Glutamatergic neuron (in vitro differentiated cells): ENCODE measurements at places on chromosomes 5 and 9.
A peak's percentile ranks its signal among the peaks of the same experiment; 100 is the strongest.

GRCh38 chr9:96654450-96655197, 493 bp downstream of the PRXL2C start:
- peak; percentile 69 for DNase-seq
- H3K36me3 ChIP-seq: no peaks in the 10 kb centered on the region
- no peaks in the 10 kb centered on the region for H3K27me3 ChIP-seq
- peak overlapping the region; percentile 86 for H3K4me3 ChIP-seq
- peak overlapping the region; percentile 72 for H3K27ac ChIP-seq

- no peak overlapping the region for H3K4me3 ChIP-seq
- no peak overlapping the region for H3K27ac ChIP-seq
- H3K4me1 ChIP-seq: peaks cover 7% of the 10 kb centered on the region
- H3K36me3 ChIP-seq: no peaks in the 10 kb centered on the region
Measured at GRCh38 chr5:133292300-133292699, 240.5 kb downstream of the HSPA4 start.

DNA sequence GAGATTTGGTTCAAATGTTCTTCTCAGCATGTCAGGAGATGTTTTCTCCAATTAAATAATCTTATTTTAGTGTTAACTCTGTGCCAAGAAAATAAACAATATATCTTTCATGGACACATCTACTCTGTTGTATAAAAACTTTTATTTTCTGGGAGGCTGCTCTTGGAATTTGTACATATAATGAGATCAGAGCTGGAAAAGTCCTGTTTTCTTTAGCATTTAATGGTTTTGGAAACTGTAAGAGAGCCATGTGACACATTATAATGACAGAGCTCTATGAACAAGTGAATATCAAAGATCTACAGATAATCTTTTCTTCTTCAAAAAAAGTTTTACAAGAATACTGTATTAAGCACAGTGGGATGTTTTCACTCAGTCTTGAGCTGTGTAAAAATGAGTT, 48.8 kb downstream of the FOXD1 start:
- no peaks in the 10 kb centered on the region for H3K4me1 ChIP-seq
- H3K27me3 ChIP-seq: no peaks in the 10 kb centered on the region
- no peak overlapping the region for H3K4me3 ChIP-seq
- H3K36me3 ChIP-seq: no peaks in the 10 kb centered on the region
- no peak overlapping the region for H3K27ac ChIP-seq

GRCh38 chr5:148511810-148512347, 128.1 kb downstream of the FBXO38 start:
- H3K4me3 ChIP-seq: no peak overlapping the region
- H3K36me3 ChIP-seq: no peaks in the 10 kb centered on the region
- H3K4me1 ChIP-seq: no peaks in the 10 kb centered on the region
- H3K27ac ChIP-seq: no peak overlapping the region
- DNase-seq: no peak

DNA sequence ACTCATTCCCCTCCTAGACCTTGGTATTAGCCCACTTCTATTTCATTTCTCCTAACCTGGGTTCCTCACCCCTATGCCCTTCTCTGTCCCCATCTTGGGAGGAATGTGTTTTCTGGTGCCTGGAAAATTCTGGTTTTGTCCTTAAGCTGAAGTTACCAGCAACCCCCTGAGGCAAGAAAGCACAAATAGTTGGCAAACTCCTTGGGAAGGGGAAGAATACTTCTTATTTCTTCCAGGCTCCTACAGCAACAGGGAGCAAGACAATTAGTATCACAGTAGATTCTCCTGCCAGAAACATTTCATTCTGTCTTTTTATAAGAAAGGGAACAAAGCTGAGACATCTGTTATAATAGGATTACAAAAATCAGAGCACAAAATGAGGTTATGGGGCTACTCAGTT, 142.5 kb downstream of the SNCAIP start:
- no peaks in the 10 kb centered on the region for H3K36me3 ChIP-seq
- no peak overlapping the region for H3K27ac ChIP-seq
- DNase-seq: no peak
- no peak overlapping the region for H3K4me3 ChIP-seq
- H3K4me1 ChIP-seq: no peaks in the 10 kb centered on the region
- H3K27me3 ChIP-seq: peaks cover 2% of the 10 kb centered on the region

- no peaks in the 10 kb centered on the region for H3K36me3 ChIP-seq
- H3K27ac ChIP-seq: no peak overlapping the region
- no peak for DNase-seq
- H3K27me3 ChIP-seq: no peaks in the 10 kb centered on the region
- no peak overlapping the region for H3K4me3 ChIP-seq
Measured at GRCh38 chr5:171371326-171371725, 16.3 kb upstream of the NPM1 start.

DNA sequence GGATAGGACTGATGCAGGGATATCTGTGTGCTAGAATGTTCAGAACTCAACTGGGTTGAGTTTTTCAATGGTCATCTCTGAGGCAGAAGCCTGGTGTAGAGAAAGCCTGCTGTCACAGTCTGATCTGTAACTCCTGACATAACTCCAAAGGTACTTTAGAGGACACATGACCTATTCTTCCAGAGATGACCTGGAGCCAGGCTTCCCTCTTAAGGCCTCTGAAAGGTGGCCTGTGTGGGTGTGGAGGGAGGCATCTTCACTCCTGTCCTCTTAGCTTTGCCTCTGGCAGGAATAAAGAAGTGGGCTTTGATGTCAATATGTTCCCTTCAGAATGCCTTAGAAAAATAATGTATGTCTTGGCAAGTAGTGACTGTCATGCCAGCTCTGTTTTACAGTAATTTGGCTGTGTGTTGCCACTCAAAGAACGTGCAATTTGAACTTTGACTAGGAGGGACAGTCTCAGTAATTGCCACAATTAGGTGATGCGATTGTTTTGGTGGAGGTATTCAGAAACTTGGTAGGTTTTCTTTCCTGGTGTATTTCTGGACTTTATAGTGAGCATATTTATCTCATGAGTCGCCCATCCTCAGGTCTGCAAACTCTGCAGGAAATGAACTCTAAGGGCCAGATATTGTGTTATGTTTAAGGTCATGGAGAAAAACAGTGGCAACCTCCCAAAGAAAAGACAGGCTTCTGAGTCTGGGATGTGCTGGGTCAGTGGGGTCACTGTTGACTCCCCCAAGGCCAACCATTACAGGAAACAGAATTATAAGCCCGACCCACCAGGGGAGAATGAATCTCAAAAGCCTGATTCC, 3.2 kb upstream of the C5orf63 start:
- H3K36me3 ChIP-seq: no peaks in the 10 kb centered on the region
- no peak for DNase-seq
- peaks cover 8% of the 10 kb centered on the region for H3K4me1 ChIP-seq
- no peak overlapping the region for H3K27ac ChIP-seq
- peaks cover 6% of the 10 kb centered on the region for H3K27me3 ChIP-seq

DNA sequence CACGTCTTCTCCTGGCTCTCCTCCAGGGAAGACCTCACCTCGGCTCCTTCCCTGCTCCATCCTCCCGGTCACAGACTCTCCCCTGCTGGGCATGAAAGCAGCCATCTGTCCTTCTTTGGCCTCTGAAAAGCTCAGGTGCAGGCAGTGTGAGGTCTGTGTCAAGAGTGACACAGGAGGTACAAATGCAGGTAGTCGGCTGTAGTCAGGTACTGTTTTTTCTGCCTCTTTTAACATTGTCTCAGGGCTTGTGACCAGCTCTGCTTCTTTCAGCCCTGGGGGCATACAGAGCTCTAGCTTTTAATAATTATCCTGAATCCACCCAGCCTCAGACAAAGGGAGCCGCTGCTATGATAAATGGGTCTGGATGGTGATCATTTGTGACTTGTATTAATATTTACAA, 46.4 kb downstream of the C5orf15 start:
- peaks cover 30% of the 10 kb centered on the region for H3K4me1 ChIP-seq
- H3K36me3 ChIP-seq: no peaks in the 10 kb centered on the region
- peaks cover 2% of the 10 kb centered on the region for H3K27me3 ChIP-seq
- peak overlapping the region; percentile 57 for H3K4me3 ChIP-seq

- DNase-seq: no peak
- no peak overlapping the region for H3K27ac ChIP-seq
- H3K27me3 ChIP-seq: no peaks in the 10 kb centered on the region
- no peak overlapping the region for H3K4me3 ChIP-seq
Measured at GRCh38 chr9:75139201-75139600, 50.9 kb downstream of the OSTF1 start.

DNA sequence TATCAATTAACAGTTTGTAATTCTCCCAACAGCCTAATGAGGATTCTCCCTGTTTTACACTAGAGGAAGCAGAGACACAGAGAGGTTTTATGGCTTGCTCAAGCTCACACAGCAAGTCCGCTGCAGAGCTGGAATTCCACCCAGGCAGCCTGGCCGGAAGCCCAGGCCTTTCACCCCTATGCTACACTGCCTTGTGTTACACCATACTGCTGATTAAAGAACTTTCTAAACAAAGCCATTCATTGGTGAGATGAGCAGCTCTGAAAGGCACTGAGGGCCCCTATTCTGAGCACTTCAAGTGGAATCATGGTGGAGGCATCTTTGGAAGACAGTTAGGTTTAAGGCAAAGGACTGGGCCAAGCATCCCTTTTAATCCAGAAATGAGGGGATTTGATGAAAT, 14.7 kb upstream of the LARP1 start:
- no peak for DNase-seq
- no peaks in the 10 kb centered on the region for H3K4me1 ChIP-seq
- no peak overlapping the region for H3K27ac ChIP-seq
- H3K4me3 ChIP-seq: no peak overlapping the region
- H3K36me3 ChIP-seq: no peaks in the 10 kb centered on the region

- DNase-seq: no peak
- peaks cover 14% of the 10 kb centered on the region for H3K27me3 ChIP-seq
- H3K4me1 ChIP-seq: peaks cover 34% of the 10 kb centered on the region
- H3K4me3 ChIP-seq: no peak overlapping the region
- peak overlapping the region; percentile 13 for H3K27ac ChIP-seq
Measured at GRCh38 chr5:1127959-1128785, 16.3 kb upstream of the SLC12A7 start.

DNA sequence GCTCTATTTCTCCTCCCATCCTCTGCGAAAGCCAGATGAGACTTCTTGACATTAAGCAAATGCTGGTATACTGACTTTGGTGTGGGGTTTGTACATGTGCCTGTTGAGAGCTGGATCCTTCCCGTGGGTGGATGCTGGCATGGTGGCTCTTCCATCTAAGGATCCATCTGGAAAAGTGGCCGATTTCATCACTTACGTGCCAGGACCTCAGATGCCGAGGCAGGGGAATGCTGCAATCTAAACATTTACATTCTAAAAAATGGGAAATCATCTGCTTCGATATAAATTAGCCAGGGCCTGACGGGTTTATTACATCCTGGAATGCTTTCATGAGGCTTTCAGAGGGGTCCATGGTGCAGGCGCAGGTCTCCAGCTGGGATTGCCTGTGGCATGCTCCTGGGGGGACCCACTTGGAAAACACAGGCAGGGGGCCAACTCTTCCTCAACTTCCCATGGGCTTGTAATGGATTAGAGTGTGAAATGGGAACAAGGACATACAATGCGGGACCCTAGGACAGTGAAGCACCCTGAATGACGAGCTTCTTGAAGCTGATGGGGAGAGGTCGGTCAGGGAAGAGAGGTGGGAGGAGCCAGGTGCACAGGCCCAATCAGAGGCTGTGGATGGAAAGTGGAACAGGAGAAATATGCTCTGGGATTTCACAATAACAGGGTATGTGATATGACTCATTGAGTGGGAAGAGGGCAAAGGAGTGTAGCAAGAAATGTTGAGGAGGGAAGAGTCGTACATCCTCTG, 105.5 kb upstream of the PITX1 start:
- peaks cover 6% of the 10 kb centered on the region for H3K27me3 ChIP-seq
- H3K27ac ChIP-seq: no peak overlapping the region
- peaks cover 3% of the 10 kb centered on the region for H3K4me1 ChIP-seq

DNA sequence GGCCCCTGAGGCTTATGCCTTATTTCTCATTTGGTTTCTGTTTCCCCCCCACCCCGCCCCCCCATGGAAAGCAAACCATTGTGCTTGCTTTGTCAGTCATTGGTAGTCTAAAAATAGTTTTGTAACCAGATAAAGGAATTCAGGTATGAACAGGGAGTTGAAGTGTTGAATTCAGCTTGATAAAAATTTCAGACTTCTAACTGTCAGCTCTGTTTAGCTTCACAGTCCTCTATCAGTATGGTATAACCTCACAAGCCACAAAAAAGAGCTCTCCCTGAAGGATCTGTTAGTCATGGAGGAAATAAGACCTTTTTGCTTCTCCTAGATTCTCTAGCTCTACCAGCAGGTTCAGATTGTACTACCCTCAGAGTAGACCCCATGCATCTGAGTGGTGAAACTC, 378.1 kb downstream of the TMEM38B start:
- no peak overlapping the region for H3K27ac ChIP-seq
- no peaks in the 10 kb centered on the region for H3K27me3 ChIP-seq

DNA sequence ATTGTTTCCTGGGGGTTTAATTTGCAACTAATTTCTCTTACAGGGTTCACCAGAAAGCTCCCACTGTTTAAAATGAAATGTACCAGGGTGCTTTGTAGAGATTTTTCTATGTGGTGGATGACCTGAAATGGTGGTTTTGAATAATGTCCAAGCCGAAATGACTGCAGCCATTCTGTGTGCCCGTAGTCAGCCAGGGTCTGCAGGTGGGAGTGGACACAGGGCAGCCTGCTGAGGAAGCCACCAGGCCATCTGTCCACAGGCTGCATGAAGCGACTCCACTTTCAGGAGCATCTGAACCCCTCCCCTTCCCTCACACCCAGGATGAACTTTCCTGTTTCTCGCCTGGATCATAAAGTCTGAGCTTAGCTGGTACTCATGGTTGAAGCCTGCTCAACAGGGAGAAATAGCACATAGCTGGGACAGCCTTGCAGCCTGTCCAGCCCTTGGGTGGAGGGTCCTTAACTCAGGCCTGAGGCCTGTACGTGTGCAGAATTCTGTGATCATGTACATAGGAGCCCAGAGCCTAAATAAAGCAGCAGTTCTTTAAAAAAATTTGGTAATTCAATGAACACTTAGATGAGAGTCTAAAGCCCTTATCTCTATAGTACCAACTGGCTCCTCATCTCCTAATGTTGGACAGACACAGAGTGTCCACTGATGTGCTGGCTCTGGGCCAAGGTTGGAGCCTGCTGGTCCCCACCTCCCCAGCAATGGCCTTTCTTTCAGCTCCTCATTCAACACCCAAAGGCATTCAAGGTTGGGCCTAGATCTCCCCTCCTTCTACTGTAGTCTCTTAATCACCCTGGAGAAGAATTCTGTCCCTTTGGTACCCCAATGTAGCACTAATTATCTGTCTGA, 72.8 kb downstream of the SHB start:
- H3K27ac ChIP-seq: peak overlapping the region; percentile 99
- no peak for DNase-seq
- peaks cover 69% of the 10 kb centered on the region for H3K4me1 ChIP-seq
- peaks cover 31% of the 10 kb centered on the region for H3K27me3 ChIP-seq
- H3K36me3 ChIP-seq: no peaks in the 10 kb centered on the region
- H3K4me3 ChIP-seq: peak overlapping the region; percentile 61
